ENCODE measurements at places on chromosomes 4 and X.

- DNase-seq = no peak
These were observed 92.7 kb downstream of the MFAP3L start for GRCh38 chr4:169933531-169933930.

GRCh38 chrX:68147848-68148247 lies 285.4 kb downstream of the OPHN1 start:
- no peak for DNase-seq

- DNase-seq = peak; percentile 86
These were observed 121.8 kb upstream of the TMEM47 start for GRCh38 chrX:34778916-34779315.

DNA sequence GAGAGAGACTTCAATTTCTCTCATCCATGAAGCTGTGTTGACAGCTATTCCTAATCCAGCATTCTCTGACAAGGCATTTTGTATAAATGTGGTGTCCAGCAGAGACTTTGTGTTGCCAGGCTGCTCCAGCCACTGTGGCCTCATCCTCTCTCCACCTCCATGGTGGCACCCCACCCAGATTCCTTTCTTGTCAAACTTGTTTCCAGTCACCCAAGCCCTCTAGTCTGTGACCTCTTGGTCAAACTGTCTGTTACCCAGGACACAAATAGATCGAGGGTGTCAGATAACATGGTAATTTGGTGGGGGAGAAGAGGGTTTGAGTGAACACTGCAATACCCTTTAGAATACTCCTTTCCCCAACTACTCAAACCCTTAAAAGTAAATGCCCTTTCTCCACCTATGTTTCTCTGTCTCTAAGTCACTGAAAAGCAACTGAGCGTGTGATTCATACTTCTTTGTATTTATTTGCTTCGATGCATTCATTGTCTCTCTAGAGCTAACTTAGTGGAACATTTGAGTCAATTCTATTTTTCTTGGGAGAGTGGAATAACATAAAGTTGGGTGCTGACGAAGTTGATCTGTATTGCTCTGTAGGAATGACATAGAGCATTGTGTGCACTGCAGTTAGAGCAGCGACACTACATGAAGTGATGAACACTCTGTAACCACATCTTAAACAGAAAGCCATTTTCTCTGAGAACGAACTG lies 13.7 kb downstream of the PITX2 start:
- no peak for DNase-seq

- no peak for DNase-seq
These were observed 15.0 kb upstream of the TMEM164 start for GRCh38 chrX:109987884-109988283.

DNA sequence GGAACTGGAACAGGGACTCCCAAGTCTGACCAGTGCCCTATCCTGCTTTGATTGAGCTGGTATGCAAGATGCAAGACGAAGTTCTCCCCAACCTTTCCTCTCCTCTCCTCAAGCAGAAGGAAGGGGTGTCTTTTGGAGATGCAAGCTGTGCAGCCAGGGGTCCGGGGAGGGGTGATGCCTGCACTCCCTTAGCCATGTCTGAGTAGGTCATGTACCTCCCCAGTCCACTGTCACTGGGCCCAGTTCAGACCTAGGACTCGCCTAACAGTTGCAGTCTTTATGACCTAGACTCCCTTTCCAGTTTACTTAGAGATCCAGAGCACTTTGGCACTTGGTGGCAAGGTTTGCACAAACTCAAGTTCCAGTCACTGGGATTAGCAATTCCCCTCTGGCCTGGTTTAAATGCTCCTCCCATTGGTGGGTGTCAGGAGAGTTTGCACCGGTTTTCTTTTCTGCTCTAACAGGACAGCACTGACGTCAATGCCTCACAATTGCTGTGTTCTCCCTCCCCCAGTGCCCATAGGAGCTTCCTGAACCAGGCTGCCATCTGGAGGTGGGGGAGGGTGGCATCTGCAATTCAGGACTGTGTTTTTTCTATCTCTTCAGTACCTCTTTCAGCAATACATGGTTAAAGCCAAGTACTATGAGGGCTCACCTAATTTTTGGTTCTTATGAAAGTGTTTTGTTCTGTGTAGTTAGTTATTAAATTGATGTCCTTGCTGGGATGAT lies 782.2 kb downstream of the ARAP2 start:
- no peak for DNase-seq

DNA sequence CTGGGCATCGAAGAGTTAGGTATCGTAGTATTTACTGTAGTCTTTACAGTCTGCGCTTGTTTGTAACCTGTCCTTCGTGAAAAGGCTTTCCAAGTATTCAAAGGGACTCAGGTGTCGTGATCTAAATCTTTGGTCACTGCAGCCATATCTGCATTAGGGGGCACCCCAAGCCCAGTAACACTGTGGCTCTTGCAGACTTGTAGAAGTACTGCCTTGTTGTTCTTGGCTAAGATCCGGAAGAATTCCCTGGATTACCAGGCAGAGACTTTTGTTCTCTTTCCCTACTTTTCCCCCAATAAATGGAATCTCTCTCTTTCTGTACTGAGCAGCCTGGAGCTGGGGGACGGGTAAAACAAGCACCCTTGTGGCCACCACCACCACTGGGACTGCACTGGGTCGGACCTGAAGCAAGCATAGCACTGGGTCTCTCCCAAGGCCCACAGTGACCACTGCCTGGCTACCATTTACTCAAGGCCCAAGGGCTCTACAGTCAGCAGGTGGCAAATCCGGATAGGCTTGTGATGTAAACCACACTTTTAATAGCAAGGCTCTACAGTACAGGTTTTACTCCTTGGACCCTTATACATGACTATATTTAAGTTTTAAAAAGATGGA lies 12.0 kb downstream of the CXorf58 start:
- DNase-seq = peak; percentile 50

- DNase-seq = no peak
These were observed 17.5 kb downstream of the CCDC160 start for GRCh38 chrX:134254511-134254910.

Data from fibroblast of skin of scalp (primary cell).